NCI-H1930 (cell line): ENCODE measurements at places on chromosomes 1 and 21.

DNA sequence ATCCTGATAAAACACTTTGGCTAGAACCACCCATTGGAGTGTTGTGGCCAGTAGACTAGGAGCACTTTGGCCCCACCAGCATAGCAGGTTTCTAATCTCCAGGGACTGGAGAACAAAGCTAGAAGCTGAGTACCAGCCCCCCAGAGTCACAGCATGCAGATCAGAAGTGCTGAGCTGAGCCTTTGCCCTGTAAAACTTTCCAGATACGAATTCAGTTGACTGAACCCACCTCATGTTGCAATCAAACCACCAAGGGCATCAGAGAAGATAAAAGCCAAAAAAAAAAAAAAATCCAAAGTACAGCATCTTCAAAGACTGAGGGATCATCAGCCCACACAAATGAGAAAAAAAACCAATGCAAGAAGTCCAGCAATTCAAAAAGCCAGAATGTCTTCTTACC is 8.7 kb upstream of the CD53 start:
- DNase-seq: no peak

- DNase-seq: no peak
Measured at GRCh38 chr1:225470211-225471108, 42.6 kb upstream of the LBR start.

GRCh38 chr21:36132696-36133095 is 2.2 kb upstream of the CBR3 start:
- DNase-seq: no peak

- DNase-seq: no peak
Measured at GRCh38 chr1:189764391-189765320, 713.0 kb downstream of the BRINP3 start.

DNA sequence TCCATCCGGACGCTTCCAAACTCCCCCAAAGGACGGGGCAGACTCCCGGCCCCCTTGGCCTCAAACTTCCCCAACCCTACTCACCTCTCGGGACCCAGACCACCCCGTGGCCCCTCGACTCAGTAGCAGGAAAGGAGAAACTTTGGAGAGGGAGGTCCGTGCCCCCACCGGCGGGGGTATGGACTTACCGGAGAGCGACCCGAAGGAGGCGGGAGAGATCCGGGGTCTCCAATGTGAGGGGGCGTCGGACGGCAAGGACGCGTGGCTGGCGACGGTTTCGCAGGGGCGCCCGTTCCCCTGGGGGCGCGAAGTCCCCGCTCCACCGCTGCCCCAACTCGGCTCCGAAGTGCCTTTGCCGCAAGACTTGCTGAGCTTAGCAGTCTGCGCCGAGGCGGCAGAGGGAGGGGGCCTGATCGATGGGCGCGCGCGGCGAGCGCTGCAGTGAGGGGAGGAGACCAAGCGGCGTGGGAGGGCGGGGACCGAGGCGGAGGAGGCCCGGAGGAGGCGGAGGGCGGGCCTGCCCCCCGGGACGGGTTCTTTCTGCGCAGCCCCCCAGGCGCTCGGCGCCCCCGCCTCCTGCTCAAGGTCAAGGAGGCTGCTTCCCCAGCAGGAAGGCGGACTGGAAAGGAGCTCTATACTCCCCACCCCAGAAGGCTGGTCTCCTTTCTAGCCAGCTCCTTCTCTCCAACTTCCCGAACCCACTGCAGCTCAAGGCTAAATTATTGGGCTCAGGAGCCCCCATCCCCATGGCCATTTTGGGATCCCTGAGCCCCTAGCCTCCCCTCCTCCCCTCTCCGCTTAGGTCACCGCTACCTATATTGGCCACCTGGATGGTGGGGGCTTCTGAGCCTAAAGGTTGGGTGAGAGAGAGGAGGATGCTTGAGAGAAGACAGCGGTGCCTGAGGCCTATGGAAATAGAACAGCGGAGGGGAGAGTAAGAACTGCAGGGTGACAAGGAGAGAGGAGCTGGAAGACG is at the start of gene SYT2:
SYT2 (minus strand) TSS at position 385 of the 976 bp plus-strand sequence. CDS start 104,682 bp downstream, outside the sequence.
- DNase-seq: peak; percentile 15

DNA sequence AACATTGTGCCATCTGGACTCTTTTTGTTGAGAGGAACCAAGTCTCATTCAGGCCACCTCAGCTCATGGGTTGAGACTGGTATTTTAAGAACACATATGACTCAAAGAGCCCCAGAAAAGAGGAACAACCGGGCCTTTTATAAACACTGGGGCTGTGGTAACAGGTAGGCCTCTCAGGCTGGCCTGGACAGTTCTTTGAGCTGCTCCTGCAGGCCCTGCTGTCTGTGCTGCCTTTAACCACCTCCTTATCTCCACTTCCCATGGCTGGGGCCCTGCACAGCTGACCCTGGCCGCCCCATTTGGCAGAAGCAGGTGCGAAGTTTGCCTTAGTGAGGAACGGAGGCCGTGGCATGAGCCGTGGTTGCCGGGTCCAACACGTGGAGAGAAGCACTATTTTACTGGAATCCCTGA is 163.3 kb downstream of the RHOU start:
- DNase-seq: no peak

DNA sequence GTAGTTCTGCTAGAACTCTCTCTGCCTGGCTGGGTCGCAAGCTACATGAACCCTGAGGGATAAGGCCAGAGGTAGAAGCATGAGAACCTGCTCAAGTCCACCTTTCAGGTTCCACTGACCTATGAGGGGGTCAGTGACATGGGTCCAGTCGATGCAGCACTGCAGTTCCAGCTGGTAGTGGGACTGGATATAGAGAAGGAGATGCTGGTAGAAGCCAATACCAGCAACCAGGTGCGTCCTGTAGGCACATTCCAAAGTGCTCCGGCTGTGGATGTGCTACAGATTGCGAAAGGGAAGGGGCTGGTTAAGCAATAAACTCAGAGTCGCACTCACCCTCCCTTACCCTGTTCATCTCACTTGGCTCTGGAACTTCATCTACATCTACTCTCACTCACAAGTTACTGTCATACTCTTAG is 5.7 kb downstream of the SMG5 start:
- no peak for DNase-seq

- no peak for DNase-seq
Measured at GRCh38 chr1:7729761-7730160, 41.3 kb upstream of the VAMP3 start.

DNA sequence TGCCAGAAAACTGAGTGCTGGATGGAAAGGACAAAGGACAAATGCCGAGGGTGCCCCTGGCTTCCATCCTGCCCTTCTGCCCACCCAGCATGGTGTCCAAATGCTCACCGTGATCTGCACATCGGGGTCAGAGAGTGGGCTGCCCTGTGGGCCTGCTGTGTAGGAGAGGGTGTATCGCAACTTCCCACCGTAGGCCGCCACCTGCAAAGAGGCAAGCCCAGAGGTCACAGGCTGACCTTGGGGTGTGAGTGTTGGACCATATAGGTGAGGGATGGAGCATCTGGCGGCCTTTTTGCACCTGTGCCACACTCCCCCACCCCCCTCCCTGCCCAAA is 53.5 kb downstream of the LDLRAD2 start:
- DNase-seq: no peak

DNA sequence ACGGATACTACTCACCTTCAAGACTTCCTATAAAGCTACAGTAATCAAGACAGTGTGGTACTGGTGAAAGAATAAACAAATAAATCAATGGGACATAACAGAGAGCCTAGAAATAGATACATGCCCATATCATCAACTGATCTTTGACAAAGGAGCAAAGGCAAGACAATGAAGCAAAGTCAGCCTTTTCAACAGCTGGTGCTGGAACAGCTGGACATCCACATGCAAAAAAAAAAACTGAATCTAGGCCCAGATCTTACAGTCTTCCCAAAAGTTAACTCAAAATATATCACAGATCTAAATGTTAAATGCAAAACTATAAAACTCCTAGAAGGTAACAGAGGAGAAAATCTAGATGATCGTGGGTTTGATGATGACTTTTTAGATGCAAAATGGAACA is 170.3 kb downstream of the MIS18A start:
- DNase-seq: no peak
